Activated T-cell treated with anti-CD3 and anti-CD28 coated beads for 4 hours (primary cell): ENCODE measurements at places on chromosomes 6 and 20.

GRCh38 chr6:11598687-11599086, 61.1 kb downstream of the TMEM170B start:
- DNase-seq: no peak

- DNase-seq: no peak
Measured at GRCh38 chr6:162728197-162728596, 423 bp downstream of the PACRG start.

DNA sequence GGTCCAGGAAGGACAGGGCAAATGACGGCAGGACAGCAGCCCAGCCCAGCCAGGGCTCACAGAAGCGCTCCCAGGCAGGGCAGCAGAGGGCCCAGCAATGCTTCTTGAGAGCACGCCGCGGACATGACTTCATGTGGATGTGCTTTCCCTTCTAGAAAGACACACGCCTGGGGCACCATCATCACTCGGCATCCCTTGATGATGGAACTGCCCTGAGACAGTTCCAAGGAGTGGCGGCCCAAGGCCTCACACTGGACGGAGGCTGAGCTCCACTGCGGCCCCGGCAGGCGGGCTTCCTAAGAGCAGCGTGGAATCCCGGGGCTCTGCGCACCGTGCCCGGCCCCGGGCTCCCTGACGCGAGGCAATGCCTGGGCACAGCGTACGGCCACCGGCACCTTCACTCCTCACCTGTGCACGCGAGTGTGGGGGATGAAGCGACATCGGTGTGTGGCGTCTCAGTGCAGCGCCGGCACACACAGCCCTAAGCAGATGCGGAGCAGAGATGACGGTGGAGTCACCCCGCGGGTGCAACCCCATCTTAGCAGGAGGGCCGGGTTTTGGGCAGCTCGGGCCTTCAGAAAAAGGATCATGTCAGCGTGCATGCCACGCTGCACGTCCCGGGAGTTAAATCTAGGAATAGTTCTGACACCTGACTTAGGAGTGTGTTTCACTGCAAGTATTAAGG, 86.6 kb downstream of the THBS2 start:
- DNase-seq: no peak

GRCh38 chr6:150940941-150941340, 75.4 kb downstream of the MTHFD1L start:
- no peak for DNase-seq

- DNase-seq: no peak
Measured at GRCh38 chr6:41718828-41719227, 16.6 kb downstream of the TFEB start.

- no peak for DNase-seq
Measured at GRCh38 chr6:82413868-82414267, 50.3 kb downstream of the TPBG start.

- peak; percentile 12 for DNase-seq
Measured at GRCh38 chr6:95431637-95432228, 145.6 kb upstream of the MANEA start.

DNA sequence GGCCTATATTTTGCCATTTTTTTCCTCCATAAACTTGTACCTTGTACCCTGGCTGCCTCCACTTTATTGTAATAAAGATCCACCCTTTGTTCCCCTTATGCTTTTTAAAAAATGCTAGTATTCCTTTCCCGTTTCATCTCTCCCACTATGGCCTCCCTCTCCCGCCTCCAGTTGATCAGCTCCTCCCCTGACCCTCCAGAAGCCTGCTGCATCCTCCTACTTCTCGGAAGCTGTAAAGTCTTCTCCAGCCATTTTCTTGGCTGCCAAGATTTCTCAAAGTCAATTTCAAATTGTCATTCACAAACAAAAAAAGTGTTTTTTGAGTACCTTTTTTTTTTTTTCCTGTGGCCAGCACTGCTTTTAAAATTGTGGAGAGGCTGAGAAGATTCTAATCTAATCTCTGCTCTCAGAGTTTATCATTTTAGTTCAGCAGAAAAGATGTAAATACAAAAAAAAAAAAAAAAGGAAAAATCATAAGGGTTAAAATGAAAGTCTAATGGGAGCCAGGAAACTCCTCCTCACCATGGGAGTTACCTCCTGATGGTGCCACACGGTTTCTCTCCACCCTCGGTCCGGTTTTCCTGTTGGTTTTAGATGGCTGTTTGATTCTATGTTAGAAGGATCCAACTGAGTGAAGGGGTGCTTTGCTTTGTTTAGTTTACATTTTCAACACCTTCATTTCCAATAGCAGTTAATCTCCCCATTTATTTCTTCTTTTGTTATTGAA, 103.0 kb upstream of the KCNK16 start:
- DNase-seq: no peak

DNA sequence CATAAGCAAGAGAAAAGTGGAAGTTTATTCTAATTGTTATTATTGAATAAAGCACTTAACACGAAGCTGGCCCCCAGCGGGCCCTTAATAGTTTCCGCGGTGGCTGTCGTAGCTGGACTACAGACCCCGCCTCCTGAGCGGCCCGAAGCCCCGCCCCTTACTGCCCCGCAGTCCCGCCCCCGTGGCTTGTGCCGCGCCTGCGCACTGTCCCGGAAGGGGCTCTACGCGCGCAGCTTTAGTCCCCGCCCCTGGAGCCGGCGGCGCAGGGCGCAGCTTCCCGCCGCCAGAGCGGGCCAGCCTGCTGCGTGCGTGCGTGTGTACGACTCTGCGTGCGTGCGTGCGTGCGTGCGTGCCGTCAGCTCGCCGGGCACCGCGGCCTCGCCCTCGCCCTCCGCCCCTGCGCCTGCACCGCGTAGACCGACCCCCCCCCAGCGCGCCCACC, at the start of gene VAPB:
Gene VAPB (plus strand): TSS at position 348 of the 442 bp plus-strand sequence. CDS start 231 bp downstream, outside the sequence.
- DNase-seq: peak; percentile 98

- DNase-seq: no peak
Measured at GRCh38 chr6:111767752-111768430, 105.4 kb downstream of the FYN start.

GRCh38 chr6:43887340-43887858, 117.4 kb downstream of the VEGFA start:
- no peak for DNase-seq

GRCh38 chr20:47749339-47749738, 35.9 kb downstream of the SULF2 start:
- no peak for DNase-seq

DNA sequence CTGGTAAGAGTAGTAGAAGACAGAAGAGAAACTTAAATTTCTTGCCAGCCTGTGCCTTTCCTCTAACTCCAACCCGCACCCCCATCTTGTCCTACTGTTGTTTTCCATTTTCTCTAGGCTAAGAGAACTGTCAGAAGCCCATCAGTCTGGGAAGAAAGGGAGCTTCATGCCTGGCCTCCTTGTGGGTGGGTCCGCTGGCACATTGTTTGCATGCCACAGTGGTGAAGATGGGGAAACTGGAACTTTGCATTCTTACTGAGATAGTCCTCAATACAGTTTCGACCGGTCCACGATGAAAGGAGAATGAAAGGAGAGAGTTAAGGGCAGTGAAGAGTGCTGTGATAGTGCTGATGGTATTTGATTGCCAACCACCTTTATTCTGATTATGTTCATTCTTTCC, 103.1 kb downstream of the TCP11 start:
- no peak for DNase-seq
